ENCODE measurements at places on chromosomes 2 and 18.

GRCh38 chr2:78065366-78065765, 543.2 kb upstream of the LRRTM4 start:
- DNase-seq, result no peak

DNA sequence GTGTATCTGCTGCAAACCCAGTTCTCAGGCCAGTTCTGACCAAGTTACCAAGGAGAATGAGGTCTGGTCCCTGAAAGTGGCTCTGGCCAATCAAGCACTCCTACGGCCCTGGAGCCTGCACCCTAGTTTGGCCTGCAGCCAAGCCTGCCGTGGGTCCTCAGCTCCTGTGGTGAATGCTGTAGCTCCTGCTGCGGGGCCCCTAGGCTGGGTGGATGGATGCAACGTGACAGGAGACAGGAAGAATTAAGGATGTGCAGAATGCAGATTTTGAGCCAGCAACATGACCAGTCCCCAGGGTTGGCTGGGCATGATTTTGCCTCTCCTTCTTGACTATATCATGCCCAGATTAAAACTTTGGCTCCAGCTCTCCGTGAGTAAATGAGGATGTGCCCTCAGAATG, 97.2 kb downstream of the SMAD7 start:
- no peak for DNase-seq

DNA sequence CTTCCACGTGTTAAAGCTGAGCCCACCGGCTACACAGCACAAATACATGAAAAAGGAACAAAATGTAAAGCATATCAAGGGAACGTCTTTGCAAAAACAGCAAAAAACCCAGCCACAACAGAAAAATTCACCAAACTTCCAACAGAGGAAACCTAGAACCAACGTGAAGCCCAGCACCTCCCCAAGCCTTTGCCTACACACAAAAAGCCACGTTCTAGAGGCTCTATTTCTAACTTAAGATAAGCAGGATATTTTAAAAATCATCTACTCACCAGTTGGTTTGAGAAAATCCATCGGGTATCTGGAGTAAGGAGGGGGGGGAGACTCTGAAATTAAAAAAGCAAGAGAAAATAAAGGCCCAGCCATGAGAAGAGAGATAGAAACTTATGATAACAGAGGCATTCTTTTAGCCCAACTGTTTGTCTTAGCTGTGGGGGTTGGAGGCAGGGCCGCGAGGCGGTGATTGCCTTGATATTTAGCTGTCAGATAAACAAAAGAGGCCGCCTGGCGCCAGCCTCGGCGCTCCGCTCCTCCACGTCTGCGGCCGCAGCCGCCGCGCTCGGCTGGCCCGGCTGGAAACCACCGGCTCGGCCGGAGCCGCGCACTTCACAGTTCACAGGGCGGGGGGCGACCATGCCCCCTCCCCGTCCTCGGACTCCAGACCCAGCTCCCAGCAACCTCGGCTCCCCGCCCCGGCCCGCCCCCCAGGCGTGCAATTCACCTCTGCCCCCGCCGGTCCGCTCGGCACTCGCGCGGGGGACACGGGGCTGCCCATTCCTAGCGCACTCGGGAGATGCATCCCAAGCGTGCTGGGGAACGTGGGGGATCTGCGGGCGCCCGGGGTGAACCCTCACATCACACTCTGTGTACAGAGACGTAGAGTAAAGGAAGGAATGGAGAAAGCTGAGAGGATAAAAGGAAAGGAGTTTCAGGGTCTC, 2.4 kb downstream of the SMAD7 start:
- DNase-seq, result peak; percentile 86

DNA sequence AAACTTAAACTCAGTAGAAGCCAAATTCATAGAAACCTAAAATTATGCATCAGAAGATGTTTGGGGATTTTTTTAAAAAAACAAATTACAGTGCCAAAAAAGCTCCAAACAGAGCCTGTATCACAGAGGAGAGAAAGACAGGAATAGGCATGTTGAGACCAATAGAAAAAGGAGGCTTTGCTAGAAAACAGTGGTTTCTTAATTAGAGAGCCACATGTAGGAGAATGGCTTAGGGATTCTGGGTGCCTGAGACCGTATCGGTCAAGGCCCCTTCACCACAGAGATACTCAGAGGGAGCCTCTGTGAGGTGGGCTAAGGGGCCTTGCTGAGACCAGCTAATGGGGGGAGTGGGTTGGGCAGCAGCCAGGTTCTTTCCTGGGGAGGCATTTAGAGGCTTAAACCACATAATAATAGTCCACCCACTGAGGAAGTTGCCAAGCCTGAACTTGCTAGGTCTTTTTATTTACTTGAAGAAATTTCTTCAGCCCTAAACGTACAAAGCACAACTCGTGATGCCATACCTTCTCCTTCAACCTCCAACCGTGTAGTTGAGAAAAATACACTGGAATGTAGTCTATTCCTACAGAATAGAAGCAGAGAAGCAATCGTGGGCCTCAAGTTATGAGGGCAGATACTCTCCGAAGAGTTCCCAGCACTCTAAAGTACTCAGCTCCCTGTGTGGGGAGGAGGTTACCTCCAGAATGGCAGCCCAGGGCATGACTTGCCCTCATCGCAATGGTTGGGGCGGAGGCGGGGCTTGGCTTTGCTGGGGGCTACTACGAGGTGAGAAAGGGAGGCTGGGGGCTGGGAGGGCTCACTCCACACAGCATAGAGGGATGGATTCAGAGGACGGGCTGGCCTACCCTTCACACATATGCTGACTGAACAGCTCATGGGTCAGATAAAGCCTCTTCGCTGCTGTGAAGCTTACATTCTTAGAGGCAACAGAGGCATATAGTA, 237.9 kb downstream of the TPGS2 start:
- no peak for DNase-seq

- no peak for DNase-seq
Measured at GRCh38 chr2:135984199-135985017, 1.0 kb downstream of the DARS1 start.

DNA sequence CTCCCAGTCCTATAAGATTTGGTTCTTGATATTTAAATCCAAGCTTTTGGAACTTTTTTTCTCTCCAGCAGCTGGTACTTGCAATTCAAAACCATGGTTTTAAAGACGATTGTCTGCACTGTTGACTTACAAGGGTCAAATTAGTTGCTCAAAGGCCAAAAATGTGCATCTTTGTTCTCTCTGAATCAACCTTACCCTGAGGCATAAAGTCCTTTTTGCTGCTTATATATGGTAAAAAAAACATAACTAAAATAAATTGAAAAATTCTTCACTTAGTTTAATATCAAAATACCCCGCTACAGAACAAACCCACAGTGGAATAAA, 592.7 kb downstream of the XIRP2 start:
- peak; percentile 67 for DNase-seq

- no peak for DNase-seq
Measured at GRCh38 chr2:172674968-172675303, 60.7 kb upstream of the RAPGEF4 start.

DNA sequence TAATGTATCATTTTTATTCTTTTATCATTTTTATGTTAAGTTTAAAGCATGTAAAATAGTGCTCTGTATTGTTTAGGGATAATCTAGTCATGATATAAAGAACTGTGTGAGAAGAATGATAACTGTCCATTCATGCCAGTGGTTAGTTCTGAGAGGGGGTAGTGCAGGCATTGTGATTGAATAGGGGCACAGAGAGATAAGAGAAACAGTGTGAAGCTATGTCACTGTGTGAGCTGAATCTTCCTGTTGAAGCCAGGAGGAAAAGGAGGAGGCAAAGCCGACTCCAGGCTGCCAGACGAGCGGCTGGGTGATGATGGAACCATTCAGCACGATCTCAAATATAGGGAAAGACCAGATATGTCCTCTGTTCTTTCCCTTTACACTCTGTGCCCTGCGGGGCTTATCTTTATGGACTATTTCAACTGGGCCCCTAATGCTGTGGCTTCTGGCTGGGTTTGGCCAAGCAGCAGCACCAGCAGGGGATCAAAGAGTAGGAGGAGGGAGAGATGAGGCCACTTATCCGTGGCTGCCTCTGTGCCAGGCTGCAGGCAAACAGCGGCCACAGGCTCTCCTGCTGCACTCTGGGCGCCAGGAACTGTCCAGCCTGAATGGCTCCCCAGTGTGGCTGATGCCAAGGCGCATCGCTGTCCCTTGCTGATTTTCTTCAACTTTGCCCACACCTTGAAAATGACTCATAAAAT, 128.0 kb downstream of the SPP2 start:
- DNase-seq, result no peak

DNA sequence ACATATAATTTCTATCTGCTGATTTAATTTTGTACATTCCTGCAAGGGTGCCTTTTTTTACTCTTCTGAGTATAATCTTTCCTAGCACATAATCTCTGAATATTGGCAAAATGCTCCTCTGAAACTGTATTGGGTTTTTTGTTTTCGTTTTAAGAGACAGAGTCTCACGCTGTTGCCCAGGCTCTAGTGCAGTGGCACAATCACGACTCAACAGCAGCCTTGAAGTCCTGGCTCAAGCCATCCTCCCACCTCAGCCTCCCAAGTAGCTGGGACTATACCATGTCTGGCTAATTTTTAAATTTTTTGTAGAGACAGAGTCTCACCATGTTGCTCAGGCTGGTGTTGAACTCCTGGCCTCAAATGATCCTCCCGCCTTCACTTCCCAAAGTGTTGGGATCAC, 104.9 kb downstream of the SPTBN1 start:
- DNase-seq, result no peak

DNA sequence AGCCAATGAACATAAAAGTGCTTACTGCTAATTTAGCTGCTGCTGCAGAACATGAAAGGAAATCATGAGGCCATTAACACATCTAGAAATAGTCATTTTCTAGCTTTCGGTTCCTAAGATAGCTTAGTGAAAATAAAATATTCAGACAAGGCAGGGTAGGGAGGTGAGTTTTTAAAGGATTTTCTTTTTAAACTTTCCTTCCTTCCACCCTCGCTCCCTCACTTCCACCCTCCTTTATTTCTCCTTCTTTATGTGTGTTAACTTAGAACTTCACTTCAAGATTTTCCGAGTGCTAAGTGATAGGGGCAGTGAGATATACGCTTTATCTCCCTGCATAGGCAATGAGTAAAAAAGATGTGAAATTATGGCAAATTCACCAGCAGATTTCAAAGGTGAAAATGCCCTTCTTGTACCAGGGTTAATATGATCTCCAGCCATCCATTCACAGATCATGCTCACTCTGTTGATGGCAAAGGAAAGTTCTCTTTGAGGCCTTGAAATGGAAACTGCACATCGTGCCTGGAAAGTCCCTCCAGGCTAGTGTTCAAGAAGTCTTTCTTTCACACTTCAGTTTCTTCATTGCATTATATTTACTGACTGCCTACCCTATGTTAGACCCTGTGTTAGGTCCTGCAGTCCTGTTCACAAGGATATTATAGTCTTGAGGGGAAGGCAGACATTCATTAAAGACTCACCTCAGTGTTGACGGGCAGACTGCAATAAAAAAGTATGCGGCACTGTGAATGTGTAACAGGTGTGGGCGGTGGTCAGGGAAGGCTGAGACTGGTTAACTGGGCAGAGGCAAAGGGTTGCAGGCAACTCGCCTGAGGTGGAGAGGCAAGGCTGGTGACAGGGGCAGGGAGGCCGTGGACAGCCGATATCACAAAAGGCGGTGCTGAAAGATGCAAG, 200.8 kb downstream of the PLCL1 start:
- no peak for DNase-seq

DNA sequence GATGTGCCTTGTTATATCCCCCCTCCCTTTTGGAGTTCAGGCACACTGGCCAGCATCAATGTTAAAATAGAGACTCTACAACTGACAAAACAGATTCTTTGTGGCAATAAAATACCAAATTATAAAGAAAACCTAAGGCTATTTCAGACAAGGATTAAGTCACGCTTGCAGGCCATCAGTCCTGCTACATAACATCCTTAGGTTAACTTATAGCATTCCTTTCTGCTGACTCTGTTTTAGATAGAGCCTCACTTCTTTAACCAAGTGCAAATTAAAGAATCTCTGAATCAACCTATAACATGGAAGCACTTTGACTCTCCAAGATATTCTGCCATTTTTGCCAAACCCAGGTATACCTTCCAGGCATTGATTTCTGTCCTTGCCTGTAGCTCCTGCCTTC, 784.6 kb downstream of the RNF144A start:
- no peak for DNase-seq

DNA sequence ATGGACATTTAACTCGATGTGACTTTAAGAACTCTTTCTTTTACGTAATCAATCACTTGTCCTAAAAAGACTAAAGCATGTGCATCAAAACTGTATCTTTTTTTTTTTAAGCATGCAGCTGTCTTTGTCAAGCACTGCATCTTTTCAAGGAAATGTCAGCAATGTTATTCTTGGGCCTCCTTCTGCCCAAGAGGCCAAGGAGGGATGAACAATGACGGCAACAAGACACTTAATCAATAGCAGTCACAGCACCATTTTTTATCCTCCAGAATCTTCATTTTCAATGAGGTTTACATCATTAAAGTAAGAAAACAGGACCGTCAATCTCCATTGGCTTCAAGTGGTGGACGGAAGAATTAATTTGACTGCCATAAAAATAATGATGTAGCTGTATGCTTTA, 253.8 kb downstream of the AFF3 start:
- no peak for DNase-seq

- DNase-seq, result peak; percentile 51
Measured at GRCh38 chr2:39851651-39852110, 72.6 kb upstream of the THUMPD2 start.

- DNase-seq, result no peak
Measured at GRCh38 chr18:3528231-3528630, 78.3 kb downstream of the TGIF1 start.

- no peak for DNase-seq
Measured at GRCh38 chr2:159891917-159892730, 94.1 kb upstream of the CD302 start.

DNA sequence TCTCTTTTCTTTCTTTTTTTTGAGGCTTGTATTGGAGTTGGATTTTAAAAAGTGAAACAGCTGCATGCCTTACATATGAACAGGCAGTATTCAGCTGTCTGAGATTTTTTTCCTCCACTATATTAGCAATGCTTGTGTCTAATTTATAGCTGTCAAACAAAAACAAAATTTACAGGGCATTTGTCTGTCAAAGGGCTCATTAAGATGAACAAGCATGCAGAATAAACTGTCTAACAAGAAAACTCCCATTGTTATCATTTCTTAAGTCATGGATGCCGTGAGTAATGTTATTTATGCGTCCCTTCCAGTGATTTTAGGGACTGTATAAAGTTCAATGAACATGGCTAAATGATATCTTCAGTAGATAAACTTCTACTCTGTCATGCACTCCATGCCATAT, 674.7 kb downstream of the PLCL1 start:
- DNase-seq, result no peak

- no peak for DNase-seq
Measured at GRCh38 chr2:21710496-21710895, 586.7 kb downstream of the TDRD15 start.

- no peak for DNase-seq
Measured at GRCh38 chr18:10015288-10015701, 101.5 kb downstream of the VAPA start.

- DNase-seq, result no peak
Measured at GRCh38 chr2:239485622-239486021, 84.8 kb upstream of the HDAC4 start.

DNA sequence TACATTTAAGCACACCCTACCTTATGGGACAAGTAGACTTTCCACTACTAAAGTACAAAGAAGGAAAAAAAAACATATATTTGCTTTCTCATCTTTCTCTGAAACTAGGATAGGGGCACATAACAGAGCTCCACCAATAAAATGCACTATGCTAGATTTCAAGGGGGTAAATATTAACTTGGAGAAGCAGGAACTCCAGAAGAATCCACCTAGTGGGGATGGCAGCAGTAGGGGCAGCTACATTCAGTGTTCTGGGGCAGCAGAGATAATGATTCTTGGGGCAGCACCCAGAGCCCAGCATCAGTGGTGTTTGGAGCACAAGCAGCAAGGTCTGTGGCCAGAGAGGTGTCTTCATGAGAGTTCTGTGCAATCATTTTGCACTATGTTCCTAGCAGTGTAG, 64.7 kb downstream of the DTNB start:
- DNase-seq, result no peak

GRCh38 chr2:208674919-208675318, 268.3 kb downstream of the PTH2R start:
- no peak for DNase-seq
